ENCODE measurements at places on chromosomes 3 and 15.

DNA sequence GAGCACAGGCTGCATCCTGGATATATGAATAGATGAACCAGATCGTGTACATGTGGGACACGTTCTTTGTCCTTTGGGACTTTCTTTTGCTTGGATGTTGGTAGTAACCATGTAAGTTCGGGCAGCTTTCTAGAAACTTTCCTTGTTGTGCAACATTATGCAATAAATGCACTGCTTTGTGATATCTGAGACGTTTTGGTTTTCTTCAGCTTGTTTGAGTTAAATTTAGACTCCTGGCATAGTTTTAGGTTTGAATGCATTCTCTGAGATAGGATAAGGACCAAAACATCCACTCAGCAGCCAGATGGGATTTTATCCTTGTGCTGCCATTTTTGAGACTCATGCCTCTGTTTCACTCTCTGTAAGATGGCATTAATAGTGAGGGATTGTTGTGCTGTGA is 158.9 kb downstream of the IGF1R start:
- no peak for DNase-seq

DNA sequence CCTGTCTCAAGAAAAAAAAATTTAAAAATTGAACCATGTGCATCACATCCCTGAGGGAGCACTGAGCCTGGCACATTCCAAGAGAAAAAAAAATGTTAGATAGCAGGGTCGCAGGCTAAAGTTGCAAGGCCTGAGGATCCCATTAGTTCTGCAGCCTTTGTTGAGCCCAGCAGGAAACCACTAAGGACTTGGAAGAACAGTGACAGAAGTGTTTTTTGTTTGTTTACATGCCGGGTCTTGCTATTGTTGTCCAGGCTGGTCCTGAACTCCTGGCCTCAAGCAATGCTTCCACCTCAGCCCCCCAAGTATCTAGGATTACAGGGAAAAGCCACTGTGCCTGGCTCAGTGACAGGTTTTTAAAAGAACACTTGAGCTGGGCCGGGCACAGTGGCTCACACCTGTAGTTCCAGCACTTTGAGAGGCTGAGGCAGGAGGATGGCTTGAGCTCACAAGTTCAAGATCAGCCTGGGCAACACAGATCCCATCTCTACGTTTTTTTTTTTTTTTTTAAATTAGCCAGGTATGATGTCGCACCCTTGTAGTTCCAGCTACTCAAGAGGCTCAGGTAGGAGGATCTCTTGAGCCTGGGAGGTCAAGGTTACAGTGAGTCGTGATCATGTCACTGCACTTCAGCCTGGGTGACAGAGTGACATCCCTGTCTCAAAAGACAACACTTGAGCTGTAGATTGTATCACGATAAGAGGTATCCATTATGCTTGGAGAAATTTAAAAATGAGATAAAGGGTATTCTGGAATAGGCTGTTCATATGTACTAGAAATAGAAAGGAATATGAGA is 15.2 kb downstream of the CHAC1 start:
- no peak for DNase-seq

DNA sequence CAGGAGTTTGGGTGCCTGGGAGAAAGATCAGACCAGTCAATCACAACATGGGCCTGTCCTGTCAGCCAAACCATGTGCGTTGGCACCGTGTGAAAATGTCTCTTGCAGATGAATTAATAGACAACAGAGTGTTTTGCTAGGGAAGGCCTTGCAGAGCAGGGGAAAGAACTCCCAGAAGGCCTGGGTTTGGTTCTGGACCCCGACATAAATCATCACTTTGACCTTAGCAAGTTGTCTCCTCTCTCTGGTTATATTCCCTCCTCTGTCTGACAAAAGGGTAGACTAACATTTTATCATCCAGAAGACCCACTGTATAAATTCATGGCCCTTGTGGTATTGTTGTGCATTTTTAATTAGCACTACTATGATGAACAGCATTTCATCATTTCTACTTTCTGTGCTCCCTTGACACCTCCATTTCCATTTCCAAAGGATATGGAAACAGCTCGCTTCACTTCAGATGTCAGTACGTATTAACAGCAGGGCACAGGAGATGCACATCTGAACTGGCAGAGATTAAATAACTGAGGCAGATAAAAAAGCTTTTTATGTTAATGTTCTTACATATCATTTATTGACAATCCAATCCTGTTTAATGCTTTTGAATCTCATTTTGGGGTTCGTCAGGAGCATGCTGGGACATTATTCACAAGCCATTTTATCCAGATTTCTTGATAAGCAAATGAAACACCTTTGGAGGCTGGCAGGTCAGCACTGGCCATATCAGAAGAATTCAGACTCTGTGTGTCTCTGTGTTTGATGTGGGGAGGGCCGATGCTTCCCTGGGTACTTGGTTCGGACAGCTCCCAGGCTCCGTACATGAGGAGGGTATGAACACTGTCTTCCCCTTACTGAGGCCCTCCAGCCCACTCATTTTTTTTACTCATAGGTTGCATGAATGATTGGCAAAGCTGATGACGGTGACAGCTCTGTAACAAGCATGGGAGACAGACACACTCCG is 28.2 kb upstream of the IL12A start:
- DNase-seq = no peak

- peak; percentile 33 for DNase-seq
Measured at GRCh38 chr3:167978071-167978470, 117.7 kb downstream of the GOLIM4 start.

GRCh38 chr15:48667701-48668100 is 22.2 kb upstream of the FBN1 start:
- DNase-seq = no peak

DNA sequence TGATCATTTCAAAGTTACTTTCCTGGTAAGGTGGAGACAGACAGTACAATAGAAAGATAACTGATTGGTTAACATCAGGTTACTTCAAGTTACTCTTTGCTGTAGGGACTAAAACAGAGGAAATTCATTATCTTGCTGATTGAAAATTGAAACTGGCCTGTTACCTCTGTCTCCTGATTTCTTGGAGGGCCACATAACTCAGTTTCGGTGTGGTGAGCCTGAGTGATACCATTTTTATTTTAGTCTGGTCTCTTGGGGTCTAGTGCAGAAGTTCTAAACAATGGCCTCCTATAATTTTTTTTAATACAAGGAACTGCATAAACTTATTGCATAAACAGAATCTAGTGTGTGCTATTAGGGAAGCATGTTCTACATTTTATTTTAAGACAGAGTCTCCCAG is 1.2 kb upstream of the ICE2 start:
- peak; percentile 15 for DNase-seq

DNA sequence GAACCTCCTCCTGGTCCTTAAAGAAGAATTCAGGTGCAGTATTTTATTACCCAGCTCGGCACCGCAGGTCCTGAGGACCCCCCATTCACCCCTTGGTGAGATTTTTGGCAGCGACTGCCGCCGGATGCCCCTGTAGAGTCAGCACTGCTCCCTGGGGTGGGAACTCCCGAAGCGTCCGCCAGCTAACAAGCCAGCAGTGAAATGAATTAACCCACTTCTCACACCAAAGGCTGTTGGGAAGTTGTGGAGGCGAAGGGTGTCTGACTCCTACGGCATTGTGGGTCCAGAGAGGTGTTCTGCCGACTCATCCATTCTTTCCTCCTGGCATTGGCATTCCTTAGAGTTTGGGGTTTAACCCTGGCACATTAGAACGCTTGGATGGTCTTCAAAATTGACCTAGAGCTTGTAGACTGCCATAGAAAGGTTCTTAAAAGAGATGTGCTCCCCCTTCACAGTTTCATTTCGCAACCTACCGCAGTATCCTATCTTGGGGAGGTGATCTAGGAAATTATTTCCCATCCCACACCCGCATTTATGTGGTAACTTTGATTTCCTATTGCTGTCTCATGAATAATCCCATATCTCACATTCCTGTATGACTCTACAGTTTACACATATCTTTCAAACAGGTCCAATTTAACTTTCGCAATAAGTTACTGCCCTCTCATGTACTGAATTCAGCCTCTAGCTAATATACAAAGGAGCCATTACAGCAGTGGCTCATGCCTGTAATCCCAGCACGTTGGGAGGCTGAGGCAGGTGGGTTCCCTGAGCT is 879 bp upstream of the EIF5A2 start:
- no peak for DNase-seq

DNA sequence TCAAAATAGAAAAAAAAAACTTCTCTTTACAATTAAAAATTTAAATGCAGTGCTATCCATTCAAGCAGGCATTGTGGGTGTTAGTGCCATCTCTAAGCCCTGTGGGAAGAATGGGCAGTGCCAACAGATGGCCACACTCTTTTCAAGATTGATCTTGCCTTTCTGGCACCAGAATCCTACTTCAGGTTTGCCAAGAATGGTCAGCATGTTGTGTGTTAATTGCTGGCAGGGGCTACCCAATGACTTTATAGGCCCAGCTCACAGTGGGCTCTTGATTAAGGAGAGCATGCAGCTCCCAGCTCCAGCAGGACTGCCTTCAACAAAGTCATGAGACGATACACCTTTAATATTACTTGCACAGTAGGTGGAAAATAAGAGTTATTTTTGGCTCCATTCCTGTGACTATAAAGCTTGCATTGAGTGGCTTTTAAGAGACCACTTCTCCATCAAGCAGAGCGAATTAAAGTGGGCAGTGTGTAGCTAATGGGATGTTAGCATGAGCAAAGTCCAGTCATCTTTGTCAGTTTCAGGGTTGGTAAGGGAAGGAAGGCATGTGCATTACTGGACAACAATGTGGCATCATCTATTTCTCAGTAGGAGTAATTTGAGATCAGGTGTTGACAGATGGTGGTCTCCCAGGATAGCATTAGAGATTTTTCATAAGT is 476.8 kb downstream of the C3orf38 start:
- no peak for DNase-seq

GRCh38 chr15:80404057-80404760 is at the start of gene ARNT2:
Gene ARNT2, plus strand, starts transcription at chr15:80404382. Its CDS starts 134 bp downstream, at chr15:80404516.
- no peak for DNase-seq
